ENCODE measurements at places on chromosomes 16 and 17.

DNA sequence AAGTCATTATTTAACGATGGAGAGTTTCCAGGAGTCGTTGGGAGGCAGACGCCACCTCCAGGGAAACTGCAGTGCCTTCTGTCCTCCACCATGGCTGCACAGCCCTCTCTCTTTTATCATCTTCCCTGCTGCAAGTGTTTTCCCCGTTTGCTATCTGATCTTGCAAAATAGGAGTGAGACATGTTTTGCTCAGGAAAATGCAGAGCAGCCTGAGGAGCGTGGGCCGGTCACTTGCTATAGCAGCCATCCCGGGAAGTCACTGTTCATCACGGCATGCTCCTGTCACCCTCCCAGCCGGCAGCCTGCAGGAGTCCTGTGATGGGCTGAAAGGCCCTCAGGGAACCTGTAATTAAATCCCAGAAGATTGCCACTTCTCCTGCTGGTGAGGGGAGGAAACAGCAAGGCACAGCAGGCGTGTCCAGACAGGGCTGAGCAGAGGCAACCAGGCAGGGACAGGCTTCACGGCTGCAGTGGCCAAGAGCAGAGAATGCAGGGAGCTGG lies 143.1 kb downstream of the GSG1L start:
- no peak for DNase-seq

DNA sequence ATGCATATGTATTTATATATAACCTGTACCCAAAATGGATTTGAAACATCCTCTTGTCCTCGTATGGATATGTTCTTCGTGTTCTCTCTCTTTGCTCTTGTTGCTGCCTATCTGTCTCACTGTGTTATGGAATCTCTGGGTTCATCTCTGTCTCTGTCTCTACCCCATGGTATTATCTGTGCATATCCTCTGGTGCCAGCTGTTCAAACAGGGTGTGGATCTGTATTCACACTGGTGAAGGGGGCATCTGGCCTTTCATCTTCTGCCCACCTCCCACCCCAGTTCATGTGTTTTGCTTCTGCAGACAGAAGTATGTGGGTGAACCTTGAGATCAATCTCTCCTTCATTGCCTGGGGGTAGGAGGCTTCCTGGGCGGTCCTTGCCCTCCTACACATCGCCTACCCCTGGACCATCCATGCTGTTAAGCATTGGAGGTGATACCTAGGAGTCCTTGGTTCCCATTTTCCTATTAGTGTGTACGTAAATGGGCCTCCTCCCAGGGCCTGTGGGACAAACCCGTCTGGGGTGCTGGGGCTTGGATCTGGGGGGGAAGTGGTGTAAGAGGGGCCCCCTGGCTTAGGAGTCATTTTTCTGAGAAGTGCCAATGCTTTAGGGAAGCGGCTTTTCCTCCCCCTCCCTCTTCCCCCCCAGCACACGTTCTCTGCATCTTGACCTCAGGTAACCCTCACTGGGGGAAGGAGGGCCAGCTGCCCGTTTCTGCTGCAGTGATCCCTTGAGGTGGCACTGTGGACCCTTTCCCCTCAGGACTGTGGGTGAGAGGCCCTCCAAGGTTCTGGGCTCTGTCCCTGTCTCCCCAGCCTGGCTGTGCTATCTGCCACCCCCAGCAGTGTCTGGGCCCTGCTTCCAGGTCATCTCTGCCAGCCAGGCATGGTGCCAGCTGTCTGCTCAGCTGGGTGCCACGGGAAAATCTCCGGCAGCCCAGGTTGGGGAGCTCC lies 21.1 kb downstream of the RARA start:
- DNase-seq: peak; percentile 34

DNA sequence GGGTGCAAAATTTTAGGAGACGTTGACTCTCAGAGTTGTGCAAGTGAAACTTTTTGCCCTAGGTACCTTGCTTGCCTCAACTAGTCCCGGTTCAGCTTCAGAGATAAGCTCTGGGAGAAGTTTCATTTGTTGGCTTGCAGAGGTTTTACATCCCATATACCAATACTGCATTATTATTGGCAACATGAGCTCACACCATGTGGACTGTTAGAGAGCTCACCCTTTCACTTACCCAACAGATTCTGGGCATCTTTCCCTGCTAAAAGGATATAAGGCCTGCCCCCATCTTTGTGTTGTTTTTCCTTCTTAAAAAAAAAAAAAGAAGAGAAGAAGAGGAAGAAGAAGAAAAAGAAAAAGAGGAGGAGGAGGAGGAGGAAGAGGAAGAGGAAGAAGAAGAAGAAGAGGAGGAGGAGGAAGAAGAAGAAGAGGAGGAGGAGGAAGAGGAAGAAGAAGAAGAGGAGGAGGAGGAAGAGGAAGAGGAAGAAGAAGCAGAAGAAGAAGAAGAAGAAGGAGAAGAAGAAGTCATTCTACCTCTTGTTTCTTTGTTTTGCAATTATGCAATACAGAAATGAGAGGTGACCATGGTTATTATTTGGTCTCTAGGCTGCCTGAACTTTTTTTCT lies 292.6 kb upstream of the IRX3 start:
- DNase-seq: no peak

DNA sequence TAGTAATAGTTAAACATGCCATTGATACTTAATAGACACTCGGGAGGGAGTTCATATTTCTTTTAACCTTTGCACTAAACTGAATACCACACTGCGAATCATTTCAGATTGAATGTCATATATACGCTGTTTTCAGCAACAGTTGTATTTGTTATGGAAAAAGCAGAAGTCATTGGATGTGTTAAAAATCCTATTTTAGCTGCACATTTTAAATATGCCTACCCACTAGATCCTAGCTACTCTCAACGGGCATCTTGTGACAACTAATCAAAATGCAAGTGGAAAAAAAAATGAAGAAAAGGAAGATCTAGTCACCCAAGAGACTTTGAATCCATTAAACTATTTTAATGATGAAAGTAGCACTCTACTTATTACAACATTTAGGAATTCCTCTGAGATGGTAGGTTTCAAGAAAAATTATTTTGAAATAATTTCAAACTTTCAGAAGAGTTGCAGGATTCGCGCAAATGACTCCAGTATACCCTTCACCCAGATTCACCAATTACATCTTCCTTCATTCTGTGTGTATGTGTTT lies 51.4 kb upstream of the MNT start:
- DNase-seq: no peak

DNA sequence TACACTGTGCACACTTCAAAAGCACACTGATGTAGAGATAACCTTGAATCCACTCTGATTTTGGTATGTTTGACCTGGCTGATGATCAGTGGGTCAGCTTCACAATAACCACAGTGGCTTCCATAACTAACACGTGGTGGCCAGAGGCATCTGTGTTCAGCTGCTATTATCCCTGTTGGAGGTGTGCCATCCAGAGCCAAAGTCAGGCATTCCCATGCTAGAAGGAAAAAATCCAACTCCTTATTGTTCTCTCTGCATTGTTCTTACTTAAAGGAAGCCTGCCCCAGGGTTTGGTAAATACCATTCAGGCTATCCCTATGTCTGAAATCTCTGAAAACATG lies 127.3 kb upstream of the MON1B start:
- DNase-seq: no peak

GRCh38 chr17:45841186-45841585 lies 3.5 kb upstream of the SPPL2C start:
- DNase-seq: no peak

All from EH (cell line).